ENCODE measurements at places on chromosomes 3 and 15.

DNA sequence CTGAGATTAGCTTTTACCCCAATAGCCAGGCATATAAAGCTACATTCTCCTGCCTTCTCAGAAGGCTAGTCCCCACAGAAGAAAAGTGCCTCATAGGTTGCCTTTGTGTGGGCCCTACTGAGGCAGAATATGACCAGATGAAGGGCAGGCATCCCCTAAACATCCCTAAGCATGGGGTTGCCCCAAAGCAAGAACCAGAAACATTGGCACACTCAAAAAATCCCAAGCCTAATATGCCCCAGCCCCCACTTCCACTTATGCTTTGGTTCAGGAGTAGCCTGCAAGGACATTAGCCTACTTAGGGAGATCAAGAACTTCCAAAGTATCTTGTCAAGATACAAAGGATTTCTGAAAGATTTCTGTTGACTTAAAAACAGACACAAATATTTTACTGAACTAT, 29.7 kb downstream of the WHAMM start:
- DNase-seq = no peak

DNA sequence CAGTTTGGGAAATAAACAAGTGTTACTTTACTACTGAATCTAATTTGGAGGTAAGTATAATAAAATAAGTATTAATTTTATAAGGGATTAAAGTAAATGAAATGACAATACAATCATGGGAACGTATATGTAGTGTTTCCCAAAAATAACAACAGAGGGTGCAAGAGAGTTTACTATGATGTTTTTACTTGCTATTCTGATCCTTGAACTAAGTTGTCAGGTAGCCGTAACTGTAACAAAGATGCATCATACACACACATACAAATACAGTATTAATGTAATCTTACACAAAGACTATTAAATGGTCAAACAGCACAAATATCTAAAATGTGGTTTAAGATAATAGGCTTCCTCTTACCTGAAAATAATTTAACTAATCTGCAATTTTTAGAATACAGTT, 311.4 kb downstream of the TBC1D5 start:
- DNase-seq = no peak

GRCh38 chr3:9291821-9292410, 42.5 kb upstream of the SRGAP3 start:
- DNase-seq = no peak

GRCh38 chr3:6526321-6526720, 334.6 kb upstream of the GRM7 start:
- DNase-seq = no peak

- DNase-seq = no peak
These were observed 91.5 kb upstream of the ADAMTS17 start for GRCh38 chr15:100433304-100433703.

- DNase-seq = peak; percentile 42
These were observed 1.2 kb downstream of the RGMA start for GRCh38 chr15:93087825-93088199.

DNA sequence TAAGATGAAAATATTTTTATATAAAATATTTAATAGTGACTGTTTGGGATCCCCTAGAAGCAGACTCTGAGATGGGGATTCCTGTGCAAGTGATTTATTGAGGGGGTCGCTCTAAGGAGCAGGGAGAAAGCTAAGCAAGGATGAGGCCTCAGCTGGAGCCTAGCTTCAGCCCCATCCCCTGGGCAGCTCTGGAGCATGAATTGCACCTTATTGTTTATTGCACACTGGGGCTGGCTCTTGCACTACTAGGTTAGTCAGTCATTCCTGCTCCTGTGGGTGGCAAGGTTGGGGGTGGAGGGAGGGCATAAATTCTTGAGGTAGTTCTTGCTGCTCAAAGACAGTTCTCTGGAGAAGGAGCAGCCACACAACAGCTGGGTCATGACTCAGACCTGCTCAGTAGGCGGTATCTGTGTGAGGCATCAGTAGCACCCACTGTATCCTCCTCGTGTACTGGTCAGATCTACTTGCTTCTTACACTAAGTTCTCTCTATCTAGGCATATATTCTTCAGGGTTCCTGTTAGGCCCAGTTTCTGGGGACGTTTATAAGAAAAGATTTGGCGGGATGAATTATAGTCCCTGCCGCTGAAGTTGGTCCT, 27.2 kb upstream of the TNFSF10 start:
- peak; percentile 37 for DNase-seq

DNA sequence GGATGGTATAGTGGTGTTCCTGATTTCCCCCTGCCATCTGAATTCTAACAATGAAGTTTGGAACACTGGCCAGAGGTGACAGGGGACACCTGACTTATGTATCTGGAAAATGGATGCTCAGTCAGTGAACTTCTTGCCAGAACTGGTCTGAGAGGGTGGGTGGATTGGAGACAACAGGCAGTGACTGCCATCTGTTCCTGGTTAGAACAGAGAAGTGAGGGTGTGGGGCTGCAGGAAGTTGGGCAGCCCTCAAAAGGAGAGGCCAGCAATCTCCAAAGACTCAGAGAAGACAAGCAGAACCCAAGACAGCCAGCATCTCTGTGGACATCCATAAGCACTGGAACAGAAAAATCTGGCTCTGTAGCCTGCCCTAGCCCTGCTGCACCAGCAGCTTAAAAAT, 50.5 kb downstream of the ANP32A start:
- no peak for DNase-seq

- DNase-seq = no peak
These were observed 3.4 kb downstream of the RARRES1 start for GRCh38 chr3:158728851-158729250.

DNA sequence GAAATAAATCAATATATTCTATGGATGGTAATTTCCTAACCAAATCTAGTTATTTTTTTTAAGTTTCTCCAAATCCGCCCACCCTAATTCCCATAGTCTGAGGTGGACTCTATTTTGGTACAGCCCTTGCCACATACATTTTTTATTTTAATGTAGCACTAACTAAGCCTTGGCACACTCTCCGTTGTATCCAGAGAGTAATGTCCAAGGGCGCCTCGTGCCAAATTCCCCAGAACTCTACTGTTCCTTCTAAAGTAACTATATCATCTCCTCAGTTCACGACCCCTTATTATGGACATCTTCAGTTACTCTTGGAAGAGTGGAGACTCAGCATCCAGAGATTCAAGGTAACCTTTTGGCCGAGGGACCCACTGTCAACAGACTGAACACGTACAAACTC, 1.3 kb downstream of the VGLL3 start:
- no peak for DNase-seq

DNA sequence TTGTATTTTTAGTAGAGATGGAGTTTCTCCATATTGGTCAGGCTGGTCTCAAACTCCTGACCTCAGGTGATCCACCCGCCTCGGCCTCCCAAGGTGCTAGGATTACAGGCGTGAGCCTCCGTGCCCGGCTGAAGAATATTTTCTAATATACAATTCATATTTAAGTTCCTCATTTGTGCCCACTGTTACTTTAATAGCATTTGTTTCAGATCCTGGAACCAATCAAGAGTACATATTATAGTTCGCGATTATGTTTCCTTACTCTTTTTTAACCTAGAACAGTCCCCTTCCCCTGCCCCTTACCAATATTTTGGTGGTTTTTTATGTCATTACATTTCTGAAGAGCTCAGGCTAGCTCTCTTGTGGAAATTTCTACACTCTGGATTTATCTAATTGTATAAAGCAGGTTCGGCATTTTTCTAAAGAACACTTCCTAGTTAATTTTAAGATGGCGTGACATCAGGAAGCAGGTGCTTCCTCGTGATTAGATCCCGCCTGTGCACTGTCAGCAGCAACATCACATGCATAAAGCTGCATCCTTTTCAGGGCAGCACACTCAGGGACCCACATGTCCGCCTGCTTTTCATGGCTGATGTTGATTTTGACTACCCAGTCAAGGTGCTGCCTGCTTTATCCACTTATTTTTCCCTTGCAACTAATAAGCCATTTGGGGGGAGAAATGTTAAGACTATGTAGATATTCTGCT, 88.7 kb upstream of the EPHB3 start:
- DNase-seq = no peak

- no peak for DNase-seq
These were observed 50.3 kb downstream of the CHSY1 start for GRCh38 chr15:101201411-101202174.

GRCh38 chr3:13052191-13052820, 20.9 kb downstream of the IQSEC1 start:
- no peak for DNase-seq

DNA sequence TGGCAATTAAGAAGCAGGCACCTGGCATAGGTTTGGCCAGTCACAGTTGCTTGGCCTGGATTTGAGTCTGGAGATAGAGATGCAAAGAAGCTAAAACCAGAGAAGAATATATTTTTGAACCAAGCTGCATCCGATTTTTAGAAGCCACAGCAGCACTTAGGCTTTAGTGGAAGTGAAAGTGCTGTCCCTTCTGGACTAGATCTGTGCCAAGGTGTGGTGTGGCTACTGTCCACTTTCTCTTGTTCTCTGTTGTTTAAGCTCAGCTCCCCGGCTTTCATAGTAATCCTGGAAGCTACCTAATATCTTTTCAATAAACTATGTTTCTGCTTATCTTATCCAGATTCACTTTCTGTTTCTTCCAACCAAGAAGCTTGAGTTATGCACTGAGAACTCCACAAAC, 183.4 kb upstream of the THRB start:
- no peak for DNase-seq

GRCh38 chr15:43903864-43904290, 77.1 kb downstream of the WDR76 start:
- DNase-seq = no peak

DNA sequence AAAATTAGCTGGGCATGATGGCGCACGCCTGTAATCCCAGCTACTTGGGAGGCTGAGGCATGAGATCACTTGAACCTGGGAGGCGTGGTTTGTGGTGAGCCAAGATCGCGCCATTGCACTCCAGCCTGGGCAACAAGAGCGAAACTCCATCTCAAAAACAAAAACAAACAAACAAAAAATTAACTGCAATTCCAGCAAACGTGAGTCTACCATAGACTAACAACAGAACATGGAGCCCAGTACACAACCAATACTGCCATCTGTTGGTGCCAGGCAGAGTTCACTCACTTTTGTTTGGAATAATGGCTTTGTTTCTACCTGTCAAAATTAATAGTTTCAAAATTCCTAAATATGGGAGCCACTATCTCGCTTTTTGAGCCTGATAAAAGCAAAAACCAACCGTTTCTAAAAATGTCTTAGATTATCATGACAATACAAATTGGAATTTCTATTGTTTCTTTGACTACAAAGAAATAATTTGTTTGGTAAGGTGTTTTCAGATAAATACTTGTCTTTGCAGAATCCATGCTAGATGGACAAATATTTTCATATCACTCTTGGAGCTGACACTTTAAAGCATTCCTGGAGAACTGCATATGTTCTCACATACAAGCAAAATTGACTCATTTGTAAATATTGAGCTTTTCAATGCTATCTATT, 45.0 kb downstream of the GPR176 start:
- no peak for DNase-seq

DNA sequence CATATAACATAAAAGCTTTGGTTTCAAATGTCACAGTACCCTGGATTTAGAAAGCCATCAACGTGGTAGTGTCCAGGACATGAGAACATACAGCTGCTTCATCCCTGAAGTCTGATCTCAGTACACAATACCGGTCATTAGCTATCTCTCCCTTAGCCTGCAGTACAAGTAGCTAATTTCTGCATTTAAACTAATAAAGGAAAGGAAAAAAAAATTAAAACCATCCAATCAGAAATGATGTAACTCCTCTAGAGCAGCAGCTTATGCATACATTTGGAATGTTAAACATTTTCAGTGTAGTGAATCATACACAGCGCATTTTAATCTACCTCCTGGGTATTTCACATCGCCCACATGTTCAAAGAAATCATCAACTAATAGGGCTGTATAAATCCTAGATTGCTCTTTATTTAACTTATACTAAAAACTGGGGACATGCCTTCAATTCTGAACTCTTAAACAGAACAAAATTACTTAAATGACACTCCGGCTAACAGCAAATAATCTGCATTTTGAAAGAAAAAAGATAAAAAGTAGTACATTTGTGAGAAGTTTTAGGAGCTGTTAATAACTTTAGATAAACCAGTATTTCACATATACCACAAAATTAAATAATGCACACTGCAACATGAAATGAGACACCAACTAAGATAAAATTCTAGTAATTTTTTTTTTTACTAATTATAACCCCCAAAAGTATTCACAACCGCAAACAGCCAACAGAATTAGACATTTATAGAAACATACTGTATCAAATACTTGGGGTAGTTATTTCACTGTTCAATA, 3.7 kb downstream of the IGF2BP2 start:
- no peak for DNase-seq

DNA sequence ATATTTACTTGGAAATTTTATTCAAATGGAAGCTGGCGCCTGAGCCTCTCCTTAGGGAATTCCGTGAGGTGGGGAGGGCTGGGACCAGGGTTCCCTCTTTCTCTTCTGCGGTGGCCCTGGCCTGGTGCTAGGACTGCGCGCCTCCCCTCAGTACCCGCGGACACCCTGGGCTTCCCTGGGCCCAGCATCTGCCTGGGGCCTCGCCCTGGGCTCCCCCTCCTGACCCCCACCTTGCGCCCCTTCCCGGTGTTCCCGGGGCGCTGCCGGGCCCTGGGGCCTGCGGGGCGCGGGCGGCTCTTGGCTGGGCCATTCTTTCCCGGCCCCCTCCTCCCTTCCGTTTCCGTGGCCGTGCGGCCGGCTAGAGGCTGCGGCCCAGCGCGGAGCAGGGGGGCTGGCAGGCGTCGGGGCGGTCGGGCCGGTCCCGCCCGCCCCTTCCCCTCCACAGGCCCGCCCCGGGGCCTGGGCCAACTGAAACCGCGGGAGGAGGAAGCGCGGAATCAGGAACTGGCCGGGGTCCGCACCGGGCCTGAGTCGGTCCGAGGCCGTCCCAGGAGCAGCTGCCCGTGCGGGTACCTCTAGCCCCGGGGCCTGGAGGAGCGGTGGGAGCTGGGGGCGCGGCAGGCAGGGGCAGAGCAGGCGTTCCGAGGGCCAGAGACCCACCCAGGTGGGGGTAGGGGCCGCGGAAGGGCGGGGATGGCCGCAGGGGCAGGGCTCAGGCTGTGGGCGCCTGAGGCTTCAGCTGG, at the start of gene FES:
FES (plus strand) TSS at position 529 of the 743 bp plus-strand sequence. CDS start 542 bp downstream, outside the sequence.
- no peak for DNase-seq

- no peak for DNase-seq
These were observed 11.3 kb downstream of the CSRNP1 start for GRCh38 chr3:39142067-39142466.

DNA sequence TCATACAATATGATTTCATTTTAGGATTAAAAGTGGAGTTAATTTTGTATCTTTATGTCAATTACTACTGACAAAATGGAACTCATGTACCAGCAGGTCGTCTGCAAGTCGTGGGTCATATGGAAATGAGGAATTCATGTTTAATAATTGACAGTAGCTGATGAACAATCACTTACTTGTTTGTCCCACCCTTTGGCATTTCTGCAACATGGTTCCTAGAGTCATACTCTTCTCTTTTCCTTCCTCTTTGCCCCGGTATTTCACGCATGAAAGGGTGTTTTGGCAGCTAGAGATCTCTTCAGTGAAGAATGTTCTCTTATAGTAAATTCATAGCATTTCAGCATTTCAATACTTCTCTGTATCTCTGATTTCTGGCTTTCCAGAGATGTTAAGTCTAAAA, 133.3 kb upstream of the SLC24A5 start:
- DNase-seq = no peak

- no peak for DNase-seq
These were observed 799.9 kb downstream of the AGBL1 start for GRCh38 chr15:86879250-86880229.

GRCh38 chr3:71801986-71802385, 17.0 kb upstream of the PROK2 start:
- DNase-seq = no peak
